ENCODE measurements at places on chromosomes 2 and 18.

GRCh38 chr2:112827604-112828185 lies 8.9 kb downstream of the IL1B start:
- no peak for DNase-seq

DNA sequence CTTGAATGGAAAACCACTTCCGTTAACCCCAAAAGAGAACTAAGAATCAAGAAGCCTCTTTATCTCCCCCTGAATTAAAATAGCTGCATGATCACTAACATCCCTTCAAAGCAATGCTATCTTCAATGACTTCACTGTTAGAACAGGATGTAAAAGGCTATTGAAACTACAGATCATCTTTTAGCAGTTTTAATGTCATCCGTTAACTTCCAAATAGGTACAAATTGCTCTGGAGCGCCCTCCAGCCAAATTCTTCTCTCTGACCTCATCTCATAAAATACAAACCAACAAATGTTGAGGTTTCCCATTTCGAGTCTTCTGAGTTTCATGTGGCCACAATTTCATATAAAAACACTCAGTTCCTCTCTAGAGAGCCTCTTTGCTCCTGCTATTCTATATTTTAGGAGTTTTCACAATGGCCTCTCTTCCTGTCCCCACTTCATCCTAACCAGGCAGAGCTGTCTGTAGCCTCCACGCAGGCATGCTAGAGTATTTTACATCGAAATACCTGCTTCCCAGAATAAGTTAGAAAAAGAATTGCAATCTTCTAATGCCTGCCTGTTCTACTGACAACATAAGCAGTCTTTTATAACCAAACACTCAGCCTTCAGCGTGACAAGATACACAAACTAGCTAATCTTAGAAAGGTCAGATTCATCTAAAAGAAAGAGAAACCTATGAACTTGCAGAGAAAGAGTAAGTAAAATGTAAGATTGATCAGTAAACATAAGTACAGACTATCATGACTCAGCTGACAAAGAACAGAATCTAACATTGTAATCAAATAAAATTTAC lies 37.9 kb downstream of the B4GALT6 start:
- DNase-seq: no peak

- DNase-seq: no peak
Observed at GRCh38 chr18:46048641-46049040, 23.4 kb downstream of the PSTPIP2 start.

GRCh38 chr2:28801726-28802125 lies 8.9 kb upstream of the SPDYA start:
- no peak for DNase-seq

- DNase-seq: no peak
Observed at GRCh38 chr18:75113455-75113854, 95.5 kb downstream of the PTGR3 start.
